ENCODE measurements at places on chromosomes 4 and X. TPM values are rescaled to one million over a fixed set of nuclear protein-coding genes. Genes with fewer than 3 reads are reported as not detected.

Gene YTHDC1
- 31.9 TPM for total RNA-seq

Gene PGAM4
- total RNA-seq, result not detected

Gene SPIN2B
- total RNA-seq, result 3.0 TPM

- no peak for DNase-seq
These were observed 1567.9 kb downstream of the ARAP2 start for GRCh38 chr4:34676400-34676799.

DNA sequence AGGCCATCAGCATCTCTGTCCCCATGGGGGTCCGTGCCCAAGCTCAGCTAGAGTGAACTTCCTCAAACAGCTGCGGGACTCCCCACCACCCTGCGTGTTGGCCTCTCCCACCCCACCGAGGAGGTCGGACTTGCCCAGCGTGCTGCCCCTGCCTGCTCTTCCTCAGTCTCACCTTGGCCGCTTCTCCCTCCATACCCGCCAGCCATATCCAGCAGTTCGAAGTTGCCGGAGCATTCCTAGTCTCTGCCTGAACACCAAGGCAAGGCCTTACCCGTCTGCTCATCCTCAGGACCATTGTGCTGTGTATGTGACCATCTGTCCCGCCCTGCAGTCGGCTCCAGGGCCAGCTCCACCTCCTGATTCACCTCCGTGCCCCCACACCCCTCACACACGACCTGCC, 84.5 kb downstream of the WFS1 start:
- no peak for DNase-seq
